ENCODE measurements at places on chromosomes 13 and 19.

DNA sequence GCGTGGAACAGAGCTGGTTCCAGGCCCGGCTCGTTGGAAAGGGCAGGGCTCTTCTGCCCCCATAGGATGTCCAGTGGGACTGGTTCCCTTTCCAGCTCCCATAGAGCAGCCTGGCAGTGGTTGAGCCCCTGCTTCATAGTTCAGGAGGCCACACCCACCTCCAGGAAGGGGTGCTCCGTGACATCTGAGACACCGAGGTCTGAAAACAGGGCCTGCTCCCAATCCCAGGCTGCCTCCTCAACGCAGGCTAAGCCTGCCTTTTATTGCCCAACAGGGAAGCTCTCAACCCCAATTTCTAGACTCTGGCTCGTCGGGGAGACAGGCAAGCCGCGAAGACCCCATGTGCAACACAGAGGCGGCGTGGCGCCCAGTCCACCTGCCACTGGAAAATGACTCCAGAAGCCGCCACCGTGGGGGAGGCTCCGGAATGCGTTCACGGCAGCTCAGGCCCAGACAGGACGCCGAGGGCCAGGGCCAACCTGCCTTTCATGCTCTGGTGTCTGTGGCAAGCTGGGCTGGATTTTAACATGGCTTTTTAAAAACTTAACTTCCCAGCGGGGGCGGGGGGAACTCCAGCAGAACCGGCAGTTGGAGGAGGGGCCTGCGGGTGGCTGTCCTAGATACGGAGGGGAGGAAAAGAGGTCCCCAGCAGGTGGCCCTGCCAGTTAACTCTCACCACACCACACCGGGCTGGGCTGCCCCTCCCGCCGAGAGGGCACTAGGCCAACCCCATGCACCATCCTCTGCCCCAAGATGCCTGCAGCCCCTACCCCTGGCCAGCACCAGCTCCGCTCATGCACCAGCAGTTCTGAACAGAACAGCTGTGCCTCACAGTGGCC lies 17.9 kb upstream of the TINCR start:
- peak; percentile 80 for DNase-seq

GRCh38 chr19:12155324-12155860 lies 1.1 kb downstream of the ZNF625 start:
- no peak for DNase-seq

DNA sequence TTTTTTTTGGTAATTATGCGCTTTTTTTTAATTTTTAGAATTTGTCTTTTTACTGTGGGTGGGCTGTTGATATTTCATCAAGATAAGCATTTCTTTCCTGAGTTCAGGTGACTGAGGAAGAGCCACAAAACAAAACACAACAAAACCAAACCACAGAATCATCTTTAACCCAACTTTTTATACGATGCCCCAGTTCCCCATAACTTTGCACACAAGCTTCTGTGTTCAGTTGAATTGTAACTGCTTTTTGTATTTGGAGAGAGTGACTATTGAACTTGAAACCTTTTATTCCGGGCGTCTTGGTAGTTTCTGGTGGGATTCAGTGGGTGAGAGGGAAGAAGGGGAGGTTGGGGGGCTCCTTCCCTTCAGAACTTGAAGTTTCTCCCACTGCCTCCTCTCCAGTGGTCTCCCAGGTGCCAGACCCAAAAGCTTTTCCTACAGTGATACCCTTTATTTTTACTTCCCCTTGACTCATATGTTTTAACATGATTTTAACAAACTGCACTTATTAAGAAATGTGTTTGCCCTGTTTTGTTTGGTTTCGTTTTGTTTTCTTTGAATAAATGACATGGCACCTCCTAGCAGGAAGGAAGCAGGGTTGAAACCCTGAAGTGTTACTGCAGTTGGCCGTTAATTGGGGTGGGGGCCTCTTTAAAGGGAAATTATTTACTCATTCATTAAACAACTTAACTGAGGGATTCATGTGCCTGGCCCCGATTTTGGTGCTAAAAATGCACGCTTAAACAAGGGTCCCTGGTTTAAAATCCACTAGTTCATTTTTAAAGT lies 2.7 kb upstream of the CCDC97 start:
- no peak for DNase-seq

DNA sequence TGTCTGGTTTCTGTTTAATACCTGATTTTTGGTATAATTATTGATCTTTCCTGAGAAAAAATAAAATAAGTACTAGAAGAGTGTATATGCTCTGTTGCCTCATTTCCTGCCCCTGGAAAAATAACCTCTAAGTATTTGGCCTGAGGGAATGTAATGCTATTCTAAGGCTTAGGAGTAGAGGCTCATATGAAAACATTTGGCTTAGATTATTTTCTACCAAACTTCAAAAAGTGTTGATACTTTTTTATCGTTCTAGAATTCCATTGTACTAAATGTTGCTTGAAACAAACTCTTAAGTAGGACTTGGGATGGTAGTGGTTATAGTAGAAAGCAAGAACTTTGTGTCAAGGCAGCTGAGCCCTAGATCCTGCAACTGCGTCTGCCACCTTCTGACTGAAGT lies 57.8 kb downstream of the COG3 start:
- no peak for DNase-seq

DNA sequence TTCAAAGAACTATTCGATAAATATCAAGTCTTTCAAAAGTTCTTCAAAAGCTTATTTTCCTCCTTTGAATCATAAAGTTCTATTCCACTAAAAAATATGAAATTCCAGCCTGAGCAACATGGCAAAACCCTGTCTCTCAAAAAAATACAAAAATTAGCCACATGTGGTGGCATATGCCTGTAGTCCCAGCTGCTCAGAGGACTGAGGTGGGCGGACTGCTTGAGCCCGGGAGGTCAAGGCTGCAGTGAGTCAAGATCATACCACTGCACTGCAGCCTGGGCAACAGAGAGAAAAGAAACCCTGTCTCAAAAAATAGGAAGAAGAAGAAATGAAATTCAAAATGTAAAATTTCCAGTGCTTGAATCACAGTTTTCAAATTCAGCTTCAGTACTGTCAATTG lies 24.6 kb downstream of the CAB39L start:
- DNase-seq, result no peak

DNA sequence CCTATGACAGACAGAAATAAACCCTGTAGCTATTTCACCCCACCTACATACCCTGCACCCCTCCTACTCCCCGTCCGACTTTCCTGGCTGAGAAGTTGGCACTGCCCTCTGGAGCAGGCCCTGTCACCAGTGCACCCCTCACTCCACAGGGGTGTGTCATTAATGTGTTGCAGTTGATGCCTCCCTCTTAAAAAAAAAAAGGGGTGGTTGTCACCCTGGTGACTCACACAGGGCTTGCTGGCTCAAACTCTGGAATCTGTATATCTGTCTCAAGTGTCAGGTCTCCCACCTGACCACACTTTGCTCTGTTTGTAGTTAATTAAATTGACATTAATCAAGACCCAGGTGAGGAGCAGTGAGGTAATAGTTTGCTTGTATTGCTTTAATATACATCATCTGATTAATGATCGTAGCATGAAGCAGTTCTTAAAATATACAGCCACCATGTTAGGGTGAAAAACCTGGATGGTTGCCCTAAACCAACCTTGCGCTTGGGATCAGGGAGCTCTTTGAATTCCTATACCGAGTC lies 2.0 kb upstream of the GATAD2A start:
- no peak for DNase-seq

DNA sequence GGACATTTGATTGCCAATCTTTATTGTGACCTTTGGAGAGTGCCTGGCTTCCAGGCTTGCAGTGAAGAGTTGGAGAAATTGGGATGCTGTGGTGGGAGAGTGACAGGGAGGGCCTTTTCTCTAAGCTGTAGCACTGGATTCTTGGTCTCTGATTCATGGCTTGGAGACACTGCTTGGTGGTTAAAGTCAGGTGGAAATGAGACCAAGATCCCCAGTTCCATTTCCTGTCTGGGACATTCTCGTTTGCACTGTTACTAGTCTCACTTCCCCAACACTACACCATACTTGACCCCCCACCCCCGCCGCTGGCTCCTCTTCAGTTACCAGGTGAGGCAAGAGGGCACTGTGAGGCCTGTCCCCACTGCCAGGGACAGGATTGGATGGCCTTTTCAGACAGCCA lies 2.9 kb downstream of the SUPT5H start:
- no peak for DNase-seq

- no peak for DNase-seq
These were observed 1705.0 kb downstream of the OLFM4 start for GRCh38 chr13:54733639-54734038.

- no peak for DNase-seq
These were observed 49.6 kb downstream of the DOCK9 start for GRCh38 chr13:98927951-98928927.

DNA sequence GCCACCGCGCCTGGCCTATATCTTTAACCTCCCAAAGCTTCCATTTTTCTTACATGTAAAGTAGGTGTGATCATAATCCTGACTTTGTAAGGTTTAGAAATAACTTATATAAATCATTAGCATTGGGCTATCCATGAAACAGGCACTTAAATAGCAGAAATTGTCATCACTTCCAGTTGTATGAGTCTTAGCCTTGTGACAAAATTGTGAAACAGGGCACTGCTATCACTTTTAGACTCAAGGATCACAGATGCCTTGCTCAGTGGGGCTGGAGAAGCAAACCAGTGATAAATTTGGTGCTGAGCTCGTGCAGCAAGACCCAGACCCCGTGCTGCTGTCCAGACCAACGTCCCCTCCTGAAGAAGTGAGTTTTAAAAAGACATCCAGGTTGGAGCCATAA lies 209.7 kb downstream of the KATNAL1 start:
- no peak for DNase-seq

DNA sequence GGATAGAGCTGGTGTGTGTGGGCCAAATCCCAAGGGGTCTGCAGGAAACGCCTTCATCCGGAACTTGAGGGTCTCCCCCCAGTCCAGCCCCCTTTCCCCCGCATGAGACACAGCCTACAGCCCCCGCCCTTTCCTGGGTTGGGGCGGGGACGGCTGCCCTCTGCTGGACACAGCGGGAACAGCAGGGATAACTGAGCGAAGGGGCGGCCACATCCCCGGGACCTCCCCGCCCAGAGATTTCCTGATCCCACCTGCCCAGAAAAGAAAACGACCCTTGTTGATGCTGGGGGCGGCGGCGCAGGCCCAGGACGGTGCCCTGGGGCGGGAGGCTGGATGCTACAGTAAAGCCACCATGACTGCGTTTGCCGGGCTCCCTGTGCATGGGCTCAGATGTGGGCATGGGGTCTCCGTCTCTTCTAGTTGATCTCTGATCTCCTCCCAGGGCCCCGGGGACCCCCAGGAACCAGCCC lies 14.2 kb downstream of the ONECUT3 start:
- DNase-seq, result peak; percentile 70

GRCh38 chr19:41352609-41353465 lies 885 bp downstream of the TGFB1 start:
- peak; percentile 89 for DNase-seq

- no peak for DNase-seq
These were observed 7.0 kb downstream of the NCLN start for GRCh38 chr19:3192684-3193083.

DNA sequence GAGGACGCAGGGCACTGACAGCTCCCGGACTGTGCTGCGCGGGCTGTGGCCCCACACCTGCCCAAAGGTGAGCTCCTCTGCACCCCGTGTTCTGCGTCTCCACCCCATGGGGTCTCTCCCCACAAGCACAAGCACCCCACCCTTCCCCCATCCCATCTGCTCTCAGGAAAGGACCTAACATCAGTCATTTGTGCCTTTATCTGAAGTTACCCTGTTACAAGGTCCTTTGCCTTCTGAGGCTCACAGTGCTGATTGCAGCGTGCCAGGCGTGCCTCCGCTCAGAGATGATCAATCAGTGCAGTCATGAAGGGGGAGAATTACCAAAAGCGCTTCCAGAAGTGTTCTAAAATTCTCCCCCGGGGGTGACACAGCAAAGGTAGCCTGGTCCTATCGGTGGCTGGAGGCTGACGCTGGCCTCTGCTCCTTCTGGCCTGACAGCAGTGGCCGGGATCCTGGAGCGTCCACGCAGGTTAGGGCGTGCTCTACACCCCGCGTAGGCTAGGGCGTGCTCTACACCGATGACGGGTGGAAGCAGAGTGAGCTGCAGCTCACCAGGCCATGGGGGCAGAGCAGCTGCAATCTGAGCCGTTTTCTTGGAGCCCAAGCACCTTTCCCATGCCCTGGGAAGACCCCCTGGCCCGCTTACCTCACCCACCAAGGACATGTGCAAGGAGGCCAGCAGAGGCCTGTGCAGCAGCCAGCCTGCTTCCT lies 84.7 kb upstream of the TM9SF2 start:
- DNase-seq, result peak; percentile 18

GRCh38 chr13:28636677-28637317 lies 22.1 kb upstream of the POMP start:
- DNase-seq, result peak; percentile 55

GRCh38 chr13:35851356-35851755 lies 279.8 kb downstream of the DCLK1 start:
- DNase-seq, result no peak

- peak; percentile 3 for DNase-seq
These were observed 41.2 kb upstream of the ZNF835 start for GRCh38 chr19:56712611-56713276.

GRCh38 chr13:30341815-30342570 lies 34.6 kb upstream of the KATNAL1 start:
- DNase-seq, result no peak

DNA sequence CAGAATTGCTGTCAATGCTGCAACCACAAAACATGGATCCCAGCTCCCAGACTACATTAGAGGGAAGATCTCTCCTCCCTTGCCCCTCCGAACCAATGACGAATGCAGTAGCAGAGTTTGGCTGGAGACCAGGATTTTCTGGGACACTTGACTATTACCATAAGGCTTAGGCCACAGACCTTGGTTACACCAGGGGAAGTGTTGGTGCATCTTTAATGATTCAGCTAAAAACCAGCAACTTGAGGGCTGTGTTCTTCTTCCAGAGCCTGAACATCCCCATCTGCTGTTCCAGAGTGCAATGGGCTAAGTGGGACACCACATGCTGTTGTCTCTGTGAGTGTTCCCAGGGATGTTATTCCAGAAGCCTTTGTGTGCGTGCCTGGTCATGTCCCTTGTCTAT lies 528.2 kb downstream of the LMO7 start:
- DNase-seq, result no peak

DNA sequence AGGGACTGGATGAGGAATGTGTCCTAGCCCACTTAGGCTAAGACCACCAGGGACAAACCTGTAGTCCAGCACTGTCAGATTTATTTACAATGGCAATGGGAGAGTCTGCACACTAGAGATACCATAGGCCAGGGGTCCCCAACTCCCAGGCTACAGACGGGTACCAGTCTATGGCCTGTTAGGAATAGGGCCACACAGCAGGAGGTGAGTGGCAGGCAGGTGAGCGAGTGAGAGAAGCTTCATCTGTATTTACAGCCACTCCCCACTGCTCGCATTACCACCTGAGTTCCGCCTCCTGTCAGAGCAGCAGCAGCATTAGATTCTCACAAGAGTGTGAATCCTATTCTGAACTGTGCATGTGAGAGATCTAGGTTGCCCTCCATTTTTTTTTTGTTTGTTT lies 2.4 kb downstream of the THAP8 start:
- DNase-seq, result no peak

DNA sequence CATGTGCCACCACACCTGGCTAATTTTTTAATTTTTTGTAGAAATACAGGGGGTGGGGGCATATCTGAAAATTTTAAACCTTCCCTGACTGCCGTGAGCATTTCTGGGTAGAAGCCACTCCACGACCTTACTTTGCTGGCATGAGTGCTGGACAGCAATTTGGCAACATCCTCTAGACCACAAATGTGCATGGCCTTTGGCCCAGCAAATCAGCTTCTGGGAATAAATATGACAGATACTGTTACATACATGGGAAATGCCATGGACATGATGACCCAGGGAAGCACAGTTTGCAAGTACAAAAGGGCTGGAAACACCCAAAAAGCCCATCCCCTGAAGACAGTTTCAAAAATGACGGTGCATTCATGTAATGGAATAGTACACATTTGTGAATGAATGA lies 3.2 kb upstream of the PVR start:
- no peak for DNase-seq

All from kidney (tissue), 22 donors.